ENCODE measurements at places on chromosomes 1 and 21. TPM values are rescaled to one million over a fixed set of nuclear protein-coding genes. Genes with fewer than 3 reads are reported as not detected.

The IL20 gene
- not detected for total RNA-seq

DNA sequence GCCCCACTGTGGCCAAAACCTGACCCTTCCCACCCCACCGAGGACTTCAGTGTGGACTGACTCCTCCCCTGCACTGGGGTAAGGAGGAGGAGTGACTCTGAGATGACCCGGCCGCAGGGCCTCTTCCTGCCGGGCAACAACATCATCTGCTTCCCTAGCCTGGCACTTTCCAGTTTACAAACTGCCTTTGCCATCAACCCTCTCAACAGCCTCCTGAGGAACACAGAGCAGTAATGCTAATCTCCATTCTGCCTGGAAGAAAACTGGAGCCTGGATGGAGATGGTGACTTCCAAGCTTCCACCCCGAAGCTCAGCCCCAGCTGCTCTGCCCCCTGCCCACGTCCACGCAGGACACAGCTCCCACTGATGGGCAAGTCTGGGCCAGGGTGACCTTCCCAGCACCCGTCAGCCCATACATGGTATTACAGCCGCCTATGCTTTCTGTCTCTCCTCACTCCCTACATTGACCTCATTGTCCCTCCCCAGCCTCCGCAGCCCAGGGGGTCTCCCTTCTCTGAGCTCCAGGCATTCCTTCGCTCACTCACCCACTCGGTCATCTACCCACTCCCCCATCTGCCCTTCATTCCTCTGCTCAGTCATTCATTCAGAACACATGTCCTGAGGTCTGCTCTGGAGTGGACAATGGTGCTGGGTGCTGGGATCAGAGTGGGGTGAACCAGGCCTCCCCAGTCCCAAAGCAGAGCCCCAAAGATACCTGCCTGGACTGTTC is 34.2 kb downstream of the RAP1GAP start:
- no peak for DNase-seq

DNA sequence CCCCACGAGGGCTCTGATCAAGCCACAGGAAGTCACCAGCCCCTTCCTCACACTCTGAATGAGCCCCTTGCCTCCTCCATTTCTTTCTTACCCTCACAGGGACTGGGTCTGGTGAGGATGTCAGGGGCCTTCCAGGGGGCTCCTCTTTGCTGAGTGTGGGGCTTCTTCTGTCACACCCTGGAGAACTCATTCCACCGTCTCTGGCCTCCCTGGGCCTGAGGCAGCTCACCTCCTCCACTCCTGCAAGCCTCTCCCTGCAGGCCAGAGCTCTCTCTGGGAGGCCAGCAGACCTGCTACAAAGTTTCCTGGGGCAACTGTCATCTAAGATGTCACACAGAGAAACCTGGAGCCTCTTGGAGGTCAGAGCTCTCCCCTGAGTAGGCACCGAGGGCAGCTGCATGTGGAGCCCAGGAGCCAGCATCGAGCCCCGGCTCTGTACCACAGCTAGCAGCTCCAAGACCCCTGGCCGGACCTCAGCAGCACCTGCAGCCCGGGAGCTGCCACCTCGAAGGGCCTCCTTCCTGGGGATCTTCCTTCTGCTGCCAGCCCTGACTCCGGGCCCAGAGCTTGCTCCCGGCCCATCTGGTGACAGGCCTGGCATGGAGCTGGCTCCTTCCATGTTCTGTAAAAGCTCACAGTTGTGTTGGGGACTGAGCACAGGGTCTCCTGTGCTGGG is 1.1 kb downstream of the SPOCD1 start:
- no peak for DNase-seq

The C1orf185 gene
- not detected for total RNA-seq

The GPATCH2 gene
- total RNA-seq, result 10.7 TPM

DNA sequence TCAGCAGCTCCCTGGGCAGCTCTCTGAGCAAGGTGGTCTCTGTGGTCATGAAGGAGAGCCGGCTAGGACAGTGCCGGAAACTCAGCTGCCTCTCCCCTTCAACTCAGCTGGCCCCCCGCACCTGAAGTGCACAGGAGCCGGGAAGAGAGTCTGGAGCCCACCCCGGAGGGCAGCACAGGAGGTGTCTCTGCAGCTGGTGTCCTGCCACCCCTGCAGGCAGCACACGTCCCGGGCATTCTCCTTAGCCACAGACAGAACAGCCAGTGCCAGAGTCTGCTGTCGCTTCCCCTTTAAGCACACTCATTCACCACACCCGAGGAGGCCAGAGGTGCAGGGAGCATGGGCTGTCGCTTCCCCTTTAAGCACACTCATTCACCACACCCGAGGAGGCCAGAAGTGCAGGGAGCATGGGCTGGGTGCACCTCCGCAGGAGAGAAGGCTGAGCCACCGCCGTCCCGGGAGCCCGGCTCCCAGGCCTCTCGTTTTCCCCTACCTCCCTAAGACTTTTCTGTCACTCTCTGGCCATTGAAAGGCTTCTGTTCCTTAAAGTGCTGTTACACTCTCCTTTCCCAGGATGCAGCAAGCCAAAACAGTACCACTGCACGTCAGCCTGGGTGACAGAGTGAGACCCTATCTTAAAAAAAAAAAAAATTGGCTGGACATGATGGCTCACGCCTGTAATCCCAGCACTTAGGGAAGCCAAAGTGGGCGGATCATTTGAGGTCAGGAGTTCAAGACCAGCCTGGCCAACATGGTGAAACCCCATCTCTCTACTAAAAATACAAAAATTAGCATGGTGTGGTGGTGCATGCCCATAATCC is 16.9 kb upstream of the SAMD11 start:
- DNase-seq, result no peak
